ENCODE measurements at places on chromosomes 6 and 20.

GRCh38 chr6:30263734-30264133 lies 50.5 kb upstream of the TRIM26 start:
- no peak for DNase-seq

- no peak for DNase-seq
Observed at GRCh38 chr20:47672166-47672565, 113.1 kb downstream of the SULF2 start.

DNA sequence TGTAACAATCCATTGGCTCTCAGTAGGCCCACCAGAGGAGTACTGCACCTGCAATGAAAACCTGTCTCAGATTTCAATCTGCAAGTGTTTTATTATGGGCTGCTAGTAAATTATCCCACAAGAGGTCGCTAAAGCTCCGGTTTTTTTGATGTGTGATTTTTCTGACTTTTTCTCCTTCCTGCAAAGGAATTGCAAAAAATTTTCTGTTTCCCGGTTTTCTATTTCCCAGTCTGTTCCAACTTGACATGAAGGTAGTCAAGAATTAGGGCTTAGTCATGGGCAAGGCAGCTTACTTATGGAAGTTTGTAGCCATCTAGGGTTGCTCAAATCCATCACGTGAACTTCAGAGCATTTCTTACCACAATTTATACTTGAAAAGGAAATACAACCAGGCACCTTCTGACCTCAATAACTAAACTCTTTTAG lies 38.5 kb upstream of the AHI1 start:
- DNase-seq, result no peak

DNA sequence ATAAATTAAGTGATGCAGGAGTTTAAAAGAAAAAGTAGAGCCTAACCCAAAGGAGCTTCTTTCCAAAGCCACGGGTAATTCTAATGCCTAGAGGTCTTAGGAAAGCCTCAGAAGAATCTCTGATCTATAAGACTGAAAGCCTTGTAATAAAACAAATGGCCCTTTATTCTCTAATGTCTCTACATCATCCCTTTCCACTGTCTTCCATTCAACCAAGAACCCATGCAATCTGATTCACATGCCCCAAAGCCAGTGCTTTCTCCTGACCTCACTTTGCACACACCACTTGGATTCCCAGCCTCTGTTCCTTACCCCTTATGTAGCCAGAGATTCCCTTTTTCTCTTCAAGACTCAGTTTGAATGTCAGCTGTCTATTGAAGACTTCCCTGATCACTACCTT lies 252.9 kb upstream of the NRSN1 start:
- DNase-seq, result no peak

DNA sequence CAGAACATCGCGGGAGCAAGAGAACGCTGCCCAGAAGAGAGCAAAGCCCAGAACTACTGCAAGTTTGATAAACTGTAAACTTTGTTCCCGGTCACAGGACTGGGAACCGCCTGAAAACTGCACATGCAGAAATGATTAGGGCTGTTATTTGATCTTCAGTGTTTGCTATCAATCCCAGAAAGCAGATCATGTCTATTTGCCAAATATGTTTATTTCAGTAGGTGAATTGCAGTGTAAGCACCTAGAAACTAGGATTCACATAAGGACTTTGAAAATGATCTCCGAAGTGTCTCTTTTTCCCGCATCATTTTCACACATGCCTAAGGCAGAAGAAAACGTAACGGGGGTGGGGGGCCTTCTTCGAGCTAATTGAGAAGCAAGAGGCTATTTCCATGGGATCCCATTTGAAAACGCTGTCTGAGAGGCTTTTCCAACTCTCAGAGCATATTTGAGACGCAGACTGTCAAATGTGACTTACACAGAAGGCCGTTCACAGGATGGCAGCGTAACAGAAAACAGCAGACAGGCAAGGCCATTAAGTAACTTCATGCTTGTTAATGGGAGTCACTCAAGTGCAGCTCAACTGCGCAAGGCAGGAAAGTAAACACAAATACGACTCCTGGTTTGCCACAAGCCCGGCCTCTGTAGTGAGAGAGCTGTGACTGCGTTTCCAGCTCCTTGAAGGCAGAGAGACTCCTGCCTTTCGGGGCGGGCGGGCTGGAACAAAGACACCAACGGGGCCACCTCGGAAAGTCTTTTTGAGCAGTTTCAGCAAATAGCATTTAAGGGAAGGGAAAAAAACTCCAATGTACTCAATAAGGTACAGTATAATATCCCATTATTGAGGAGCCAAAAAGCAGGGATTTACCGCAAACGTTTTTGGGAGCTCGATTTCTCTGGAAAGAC lies 144.7 kb upstream of the ZNF217 start:
- DNase-seq, result no peak

- no peak for DNase-seq
Observed at GRCh38 chr20:32600681-32601237, 15.6 kb upstream of the NOL4L start.

- peak; percentile 81 for DNase-seq
Observed at GRCh38 chr20:61599061-61599531, 347.0 kb downstream of the CDH4 start.

GRCh38 chr6:126093108-126093507 lies 106.8 kb downstream of the TRMT11 start:
- no peak for DNase-seq

DNA sequence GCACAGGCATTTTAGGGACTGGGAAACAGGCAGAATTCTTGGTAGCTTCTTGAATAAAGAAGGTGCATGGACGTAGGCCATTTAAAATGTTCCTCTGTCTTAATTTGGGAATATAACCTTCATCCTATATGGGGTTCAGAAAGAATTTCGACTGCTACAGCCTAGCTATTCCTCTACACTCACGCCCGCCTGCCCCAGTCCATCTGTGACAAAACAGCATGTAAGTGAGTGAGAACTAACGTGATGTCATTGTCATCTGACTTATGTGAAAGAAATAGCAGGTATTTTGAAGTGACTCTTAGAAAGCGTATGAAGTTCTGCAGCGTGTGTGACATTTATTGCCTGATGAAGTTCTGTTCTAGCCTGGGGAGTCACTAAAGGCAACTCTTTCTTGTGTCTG lies 52.2 kb upstream of the SLC22A1 start:
- no peak for DNase-seq

- no peak for DNase-seq
Observed at GRCh38 chr6:77740380-77740779, 87.5 kb downstream of the MEI4 start.

GRCh38 chr6:20314866-20315845 lies 86.5 kb upstream of the E2F3 start:
- no peak for DNase-seq
